ENCODE measurements at places on chromosomes 13 and 19.

DNA sequence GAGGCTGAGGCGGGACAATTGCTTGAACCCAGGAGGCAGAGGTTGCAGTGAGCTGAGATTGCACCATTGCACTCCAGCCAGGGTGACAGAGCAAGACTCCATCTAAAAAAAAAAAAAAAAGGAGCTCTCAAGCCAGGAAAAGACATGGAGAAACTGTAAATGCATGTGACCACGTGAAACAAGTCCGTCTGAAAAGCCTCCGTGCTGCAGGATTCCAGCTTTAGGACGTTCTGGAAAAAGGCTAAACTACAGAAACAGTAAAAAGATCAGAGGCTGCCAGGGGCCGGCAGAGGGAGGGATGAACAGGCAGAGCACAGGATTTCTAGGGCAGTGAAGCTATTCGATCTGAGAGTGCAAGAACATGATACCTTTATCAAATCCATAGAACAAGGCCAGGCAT, 40.7 kb upstream of the NDUFS7 start:
- no peak for DNase-seq

DNA sequence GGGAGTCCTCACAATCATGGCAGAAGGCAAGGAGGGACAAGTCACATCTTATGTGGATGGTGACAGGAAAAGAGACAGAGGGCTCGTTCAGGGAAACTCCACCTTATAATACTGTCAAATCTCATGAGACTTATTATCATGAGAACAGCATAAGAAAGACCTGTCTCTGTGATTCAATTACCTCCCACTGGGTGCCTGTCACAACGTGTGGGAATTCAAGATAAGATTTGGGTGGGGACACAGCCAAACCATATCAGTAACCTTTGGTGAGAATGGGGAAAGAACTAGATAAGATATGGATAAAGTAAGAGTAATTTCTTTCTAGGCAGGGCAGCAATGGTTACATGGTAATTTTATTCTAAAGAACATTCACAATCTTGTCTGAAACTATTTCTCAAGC, 344.9 kb upstream of the KLF12 start:
- no peak for DNase-seq

DNA sequence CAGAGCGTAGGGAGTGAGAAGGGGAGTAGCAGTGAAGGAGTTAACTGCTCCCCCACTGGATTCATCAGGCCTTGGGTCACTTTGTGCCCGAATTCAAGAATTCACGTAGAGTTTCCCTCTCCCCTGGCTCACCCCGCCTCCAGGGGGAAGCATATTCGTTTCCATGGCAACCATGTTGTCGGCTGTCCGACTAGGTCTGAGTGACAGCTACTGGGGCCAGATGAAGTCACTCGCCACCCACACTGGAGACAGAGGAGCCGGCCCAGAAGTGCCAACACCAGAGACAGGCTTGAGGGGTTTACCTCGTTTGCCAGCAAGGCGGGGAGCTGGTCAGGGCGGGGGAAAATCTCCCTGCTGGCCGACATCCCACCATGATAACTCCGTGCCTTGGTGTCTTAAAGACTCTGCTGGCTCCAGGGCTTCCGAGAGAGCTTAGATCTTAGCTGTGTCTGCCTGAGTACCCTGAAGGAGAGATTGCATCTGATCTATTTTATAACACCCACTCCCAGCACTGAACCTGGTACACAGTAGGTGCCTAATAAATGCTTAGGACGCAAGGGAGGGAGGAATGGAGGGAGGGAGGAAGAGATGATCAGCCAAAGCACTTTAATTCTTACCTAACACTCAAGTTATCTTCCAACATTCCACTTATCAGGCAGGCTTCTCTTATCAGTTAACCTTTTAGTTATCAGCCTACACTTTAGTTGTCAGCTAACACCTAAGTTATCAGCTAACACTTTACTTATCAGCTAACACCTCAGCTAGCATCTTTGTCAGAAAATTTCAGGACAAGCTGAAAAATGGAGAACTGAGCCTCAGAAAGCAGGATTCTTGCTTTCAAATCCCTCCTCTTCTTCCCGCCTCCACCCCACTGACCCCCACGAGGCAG, 57.2 kb upstream of the ZNRF4 start:
- DNase-seq, result no peak

- DNase-seq, result no peak
These were observed 120.6 kb upstream of the WASF3 start for GRCh38 chr13:26436914-26437313.

GRCh38 chr19:36939153-36939552, 23.0 kb downstream of the ZNF568 start:
- peak; percentile 5 for DNase-seq

DNA sequence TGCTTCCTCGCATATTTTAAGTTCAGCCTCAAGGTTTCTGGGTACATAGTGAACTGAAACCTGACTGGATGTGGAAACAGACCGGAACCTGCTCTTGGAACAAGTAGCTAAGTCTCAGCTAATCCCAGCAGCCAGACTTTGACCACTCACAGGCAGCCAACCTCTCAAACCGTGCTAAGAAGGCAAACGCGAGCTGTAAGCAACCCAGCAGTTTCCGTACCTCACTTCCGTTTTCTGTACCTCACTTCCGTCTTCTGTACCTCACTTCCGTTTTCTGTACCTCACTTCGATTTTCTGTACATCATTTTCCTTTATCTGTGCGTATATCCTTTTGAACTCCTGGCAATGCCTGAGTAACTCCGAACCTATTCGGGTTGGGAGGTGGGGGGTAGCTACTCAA, 96.8 kb downstream of the SUCLA2 start:
- no peak for DNase-seq

DNA sequence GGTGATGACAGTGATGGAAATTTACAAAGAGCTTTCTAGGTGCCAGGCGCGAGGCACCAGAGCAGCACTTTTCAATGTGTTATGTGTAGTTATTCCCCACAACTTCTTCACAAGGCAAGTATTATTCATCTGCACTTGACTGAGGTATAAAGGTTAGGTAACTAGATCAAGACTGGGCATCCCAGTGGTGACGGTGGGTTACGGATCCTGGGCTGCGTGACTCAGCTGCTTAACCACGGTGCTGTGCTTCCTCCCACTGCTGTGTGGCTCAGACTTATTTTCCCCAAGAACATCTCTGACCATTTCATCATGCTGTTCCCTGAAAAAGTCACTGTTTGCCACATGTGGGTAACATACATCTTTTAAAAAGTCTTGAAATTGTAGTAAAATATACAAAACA, 19.3 kb downstream of the EDDM13 start:
- no peak for DNase-seq

DNA sequence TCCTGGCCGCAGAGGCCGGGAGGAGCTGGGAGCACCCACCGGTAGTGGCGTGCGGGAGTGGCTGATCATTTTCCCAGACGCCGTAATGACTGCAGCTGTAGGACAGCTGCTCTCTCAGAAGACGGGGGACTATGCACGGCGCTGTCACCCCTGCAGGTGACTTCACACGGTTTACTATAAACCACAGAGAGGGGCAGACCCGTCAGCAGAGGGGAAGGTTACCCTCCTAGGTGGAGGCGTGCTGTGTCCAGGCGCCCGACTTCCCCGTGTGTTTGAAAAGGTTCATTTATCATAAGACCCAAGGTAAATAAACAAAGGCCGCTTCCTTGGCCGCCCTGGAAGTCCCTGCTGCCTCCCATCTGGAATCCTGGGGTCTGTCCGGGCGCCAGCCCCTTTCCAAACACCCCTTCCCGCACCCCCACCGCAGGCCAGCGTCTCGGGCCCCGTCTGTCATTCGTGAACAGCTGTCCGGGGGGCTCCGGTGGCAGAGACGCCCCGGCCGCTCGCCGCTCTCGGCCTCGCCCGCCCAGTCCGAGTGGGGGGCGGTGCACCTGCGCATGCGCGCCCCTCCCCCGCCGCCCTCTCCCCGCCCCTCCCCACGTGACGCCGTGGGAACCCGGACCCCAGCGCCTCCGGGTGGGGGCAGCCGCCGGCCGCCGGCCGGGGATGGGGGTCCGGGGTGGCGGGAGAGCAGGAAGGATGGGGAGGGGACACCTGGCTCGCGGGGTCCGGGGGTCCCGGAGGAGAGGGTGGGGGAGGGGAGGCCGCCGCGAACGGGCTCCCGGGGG, 915 bp downstream of the SHC2 start:
- DNase-seq, result no peak

- DNase-seq, result no peak
These were observed 14.0 kb downstream of the WASF3 start for GRCh38 chr13:26571518-26571917.

GRCh38 chr19:21101521-21102242, 19.7 kb downstream of the ZNF714 start:
- no peak for DNase-seq

DNA sequence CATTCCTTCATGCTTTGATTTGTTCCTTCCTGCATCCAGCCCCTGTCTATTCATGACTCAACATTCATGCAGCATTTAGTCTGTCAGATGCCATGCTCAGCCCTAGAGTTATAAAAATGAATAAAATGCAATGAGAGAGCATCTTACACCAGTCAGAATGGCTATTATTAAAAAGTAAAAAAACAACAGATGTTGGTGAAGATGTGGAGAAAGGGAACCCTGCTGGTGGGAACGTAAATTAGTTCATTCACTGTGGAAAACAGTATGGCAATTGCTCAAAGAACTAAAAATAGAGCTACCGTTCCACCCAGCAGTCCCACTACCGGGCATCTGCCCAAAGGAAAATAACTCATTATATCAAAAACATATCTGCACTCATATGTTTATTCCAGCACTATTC, 70.0 kb upstream of the GTF3A start:
- no peak for DNase-seq

GRCh38 chr13:29922896-29923295, 72.5 kb upstream of the UBL3 start:
- DNase-seq, result no peak

- DNase-seq, result no peak
These were observed 36.9 kb downstream of the SYDE1 start for GRCh38 chr19:15144046-15144646.

- DNase-seq, result no peak
These were observed 38.7 kb upstream of the GRTP1 start for GRCh38 chr13:113402471-113403254.

- DNase-seq, result peak; percentile 91
These were observed 10.1 kb downstream of the NOSIP start for GRCh38 chr19:49570138-49570856.

GRCh38 chr19:16141043-16141442, 2.4 kb upstream of the HSH2D start:
- peak; percentile 45 for DNase-seq

DNA sequence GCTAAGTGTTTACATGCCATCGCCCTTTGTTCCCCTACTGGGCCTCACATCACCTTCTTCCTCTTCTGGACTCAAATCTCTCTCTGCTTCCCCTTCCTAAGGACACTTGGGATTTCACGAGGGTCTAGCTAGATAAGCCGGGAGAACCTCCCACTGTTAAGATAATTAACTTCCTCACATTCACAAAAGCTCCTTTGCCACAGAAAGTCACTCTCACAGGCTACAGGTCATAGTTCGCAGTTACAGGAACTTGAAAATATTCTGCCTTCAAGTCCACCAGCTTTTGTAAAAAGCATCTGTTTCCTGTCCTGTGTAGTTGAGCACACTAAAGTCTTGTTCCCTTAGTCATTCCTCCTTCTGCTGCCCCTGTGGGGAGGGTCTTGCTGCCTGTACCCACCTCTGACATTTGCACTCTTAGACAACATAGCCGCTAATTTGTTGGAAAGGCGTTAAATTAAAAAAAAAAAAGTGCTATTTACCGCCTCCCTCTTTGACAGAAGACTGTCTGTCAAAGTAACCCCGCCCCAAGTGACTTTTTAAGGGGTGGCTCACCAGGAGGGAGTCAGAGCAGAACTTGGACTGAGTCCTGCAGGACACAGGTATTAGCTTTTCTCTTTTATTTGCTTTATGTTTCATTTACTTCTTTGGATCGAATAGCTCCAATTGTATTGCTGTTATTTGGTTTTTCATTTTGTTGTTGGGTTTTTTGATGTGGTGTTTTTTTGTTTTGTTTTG, 26.8 kb upstream of the CEACAM21 start:
- peak; percentile 96 for DNase-seq

- no peak for DNase-seq
These were observed 13.2 kb downstream of the GADD45B start for GRCh38 chr19:2488942-2489731.

GRCh38 chr13:80339912-80340650, 845 bp downstream of the SPRY2 start:
- peak; percentile 17 for DNase-seq

- DNase-seq, result no peak
These were observed 528 bp upstream of the CHST8 start for GRCh38 chr19:33621065-33621785.

DNA sequence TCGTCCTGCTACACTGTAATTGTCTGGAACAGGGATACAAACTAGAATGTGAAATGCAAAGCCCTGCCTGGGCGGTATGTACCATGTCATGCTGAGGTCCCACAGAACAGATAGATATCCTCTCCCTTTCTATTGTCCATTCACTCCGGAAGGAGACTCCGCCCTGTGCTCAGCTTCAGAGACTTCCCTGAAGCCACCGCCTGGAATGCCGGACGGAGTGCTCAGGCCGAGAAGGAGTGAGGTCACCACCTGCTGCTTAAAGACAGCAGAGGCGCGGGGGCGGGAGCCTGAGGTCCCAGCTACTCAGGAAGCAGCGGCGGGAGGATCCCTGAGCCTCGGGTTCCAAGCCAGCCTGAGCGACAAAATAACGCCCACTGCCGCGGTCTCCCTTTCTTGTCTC, 890 bp upstream of the ZNF611 start:
- no peak for DNase-seq

- DNase-seq, result no peak
These were observed 12.2 kb downstream of the CBARP start for GRCh38 chr19:1225440-1226226.

DNA sequence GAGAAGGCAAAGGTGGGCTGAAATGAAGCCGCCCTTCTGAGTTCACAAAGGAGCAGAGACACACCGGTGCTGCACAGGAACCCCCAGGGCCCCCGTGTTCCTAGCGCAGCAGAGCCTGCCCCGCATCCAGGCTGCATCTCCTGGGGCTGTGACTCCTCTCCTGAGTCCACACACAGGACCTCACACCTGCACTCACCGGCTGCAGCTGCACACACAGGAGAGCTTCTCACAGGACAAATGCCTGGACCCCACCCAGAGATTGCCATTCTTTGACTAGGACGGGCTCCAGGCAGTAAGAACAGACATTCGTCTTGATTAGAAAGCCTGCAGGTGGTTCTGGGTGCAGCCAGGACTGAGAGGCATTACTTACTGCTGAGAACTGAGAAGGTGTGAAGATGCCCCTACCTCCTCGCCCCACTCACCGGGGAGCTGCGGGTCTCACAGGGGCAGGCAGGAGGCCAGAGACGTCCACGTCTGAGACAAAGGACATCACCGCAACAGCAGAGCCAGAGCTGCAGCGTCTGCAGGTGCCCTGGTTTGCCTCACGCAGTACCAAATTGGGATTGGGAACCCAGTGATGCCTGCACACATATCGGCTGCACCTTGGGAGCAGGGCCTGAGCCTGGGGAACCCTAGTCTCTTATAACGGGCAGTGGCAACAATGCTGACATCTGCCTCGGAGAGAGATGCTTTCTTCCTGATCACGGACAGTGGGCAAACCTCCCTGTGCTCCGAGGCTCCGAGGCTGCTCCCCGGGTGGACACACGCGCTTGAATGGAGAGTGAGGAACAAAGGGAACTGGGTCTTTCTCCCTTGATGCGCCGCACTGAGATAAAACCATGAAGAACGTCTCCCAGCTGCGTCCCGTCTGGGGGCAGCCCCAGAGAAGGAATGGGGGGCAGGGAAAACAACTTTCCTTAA, 50.4 kb downstream of the RASA3 start:
- DNase-seq, result no peak

GRCh38 chr13:90868321-90868920, 479.1 kb upstream of the MIR17HG start:
- peak; percentile 15 for DNase-seq

- no peak for DNase-seq
These were observed 158.6 kb downstream of the ZNF536 start for GRCh38 chr19:30530751-30531150.

- DNase-seq, result no peak
These were observed 6.8 kb downstream of the BICRA start for GRCh38 chr19:47615714-47616113.

Data from KG1 (cell line).